ENCODE measurements at places on chromosomes 2 and 18. TPM values are rescaled to one million over a fixed set of nuclear protein-coding genes. Genes with fewer than 3 reads are reported as not detected.

DNA sequence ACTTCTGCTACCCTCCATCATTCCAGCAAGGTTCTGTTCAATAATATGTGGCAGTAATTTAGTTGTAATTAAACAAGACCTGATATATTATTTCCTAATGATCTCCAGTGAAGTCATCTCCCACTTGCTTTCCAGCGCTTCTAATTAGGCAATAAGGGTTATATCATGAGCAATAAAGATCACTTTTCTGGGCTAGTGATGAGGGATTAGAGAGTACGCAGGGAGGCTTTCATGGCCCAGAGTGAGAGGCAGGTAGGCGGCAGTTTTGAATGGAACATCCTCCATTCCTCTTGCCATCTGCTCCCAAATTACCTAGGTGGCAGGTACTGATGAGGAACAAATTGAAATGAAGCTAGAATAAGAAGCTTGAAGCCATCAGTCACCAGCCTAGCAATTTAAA is 358.1 kb upstream of the SYT4 start:
- DNase-seq, result no peak

DNA sequence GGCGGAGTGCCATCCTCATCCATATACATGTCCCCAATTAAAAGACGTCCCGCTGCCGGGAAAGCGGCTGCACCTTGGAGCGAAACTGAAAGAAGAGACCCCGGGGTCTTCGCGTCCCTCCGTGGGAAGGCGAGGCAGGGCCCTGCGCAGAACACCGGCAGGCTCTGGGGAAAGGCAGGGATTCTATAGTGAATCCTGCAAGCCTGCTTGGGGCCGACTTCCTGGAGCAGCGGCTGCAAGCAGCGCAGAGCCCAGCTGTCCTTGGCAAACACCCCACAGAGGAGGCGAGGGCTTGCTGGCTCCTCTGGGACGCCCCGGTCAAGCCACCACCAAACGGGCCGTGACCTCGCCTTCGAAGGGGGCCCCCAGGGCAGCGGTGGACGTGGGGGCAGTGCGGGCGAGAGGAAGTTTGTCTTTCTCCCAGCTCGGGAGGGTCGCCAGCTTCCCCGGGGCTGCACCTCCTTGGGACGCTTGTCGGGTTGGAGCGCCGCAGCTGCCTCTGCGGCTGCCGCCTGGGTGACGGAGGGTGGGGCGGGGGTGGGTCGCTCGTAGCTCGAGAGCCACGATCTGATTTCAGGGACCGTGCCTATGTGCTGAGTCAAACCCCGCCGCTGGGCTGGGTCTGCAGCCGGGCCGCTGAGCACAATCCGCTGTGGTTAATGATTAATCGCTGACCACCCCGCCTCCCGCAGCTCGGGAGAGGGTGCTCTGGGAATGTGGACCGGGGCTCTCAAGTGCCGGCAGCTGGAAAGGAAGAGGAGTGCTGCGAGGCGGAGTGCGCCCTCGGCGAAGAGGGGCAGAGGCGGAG is 486 bp upstream of the GPR39 start:
- DNase-seq, result peak; percentile 73

The RTTN gene
- polyA plus RNA-seq, result 16.4 TPM

The BCL11A gene
- 10.9 TPM for polyA plus RNA-seq

The HDLBP gene
- 325 TPM for polyA plus RNA-seq

All from right renal cortex interstitium (tissue), 3 donors.